T-cell (primary cell): ENCODE measurements at places on chromosomes 2 and 18. TPM values are rescaled to one million over a fixed set of nuclear protein-coding genes. Genes with fewer than 3 reads are reported as not detected.

Gene SKOR2
- total RNA-seq, result not detected

Gene DRC1
- not detected for total RNA-seq

Gene ANKRD53
- total RNA-seq, result not detected

Gene RTP5
- total RNA-seq, result 0.26 TPM

Gene SERPINB13
- total RNA-seq, result not detected

Gene ABCB11
- total RNA-seq, result not detected

Gene FAM124B
- total RNA-seq, result 1.2 TPM

Gene EDAR
- 9.4 TPM for total RNA-seq

Gene TFPI
- 1.5 TPM for total RNA-seq

Gene FOSL2
- 144 TPM for total RNA-seq

Gene C1QL2
- not detected for total RNA-seq

Gene FEV
- total RNA-seq, result not detected
